ENCODE measurements at places on chromosomes 3 and 15.
A peak's percentile ranks its signal among the peaks of the same experiment; 100 is the strongest.

DNA sequence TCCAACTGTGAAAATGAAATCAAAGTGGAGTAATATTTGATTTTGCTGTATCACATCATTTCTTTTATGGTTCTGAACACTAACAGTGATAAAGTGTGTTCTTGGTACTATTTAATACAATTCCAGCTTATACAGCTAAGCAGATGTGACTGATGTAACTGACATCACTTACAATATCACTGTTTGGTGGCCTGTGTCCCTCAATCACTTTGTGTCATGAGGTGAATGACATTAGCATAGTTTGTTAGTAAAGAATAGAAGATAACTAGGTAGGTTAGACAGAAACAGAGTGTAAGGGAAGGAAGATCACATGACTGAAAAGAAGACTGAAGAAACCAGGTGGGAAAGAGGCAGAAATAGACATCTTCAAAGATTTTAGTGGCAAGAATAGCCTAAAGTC lies 138.7 kb downstream of the AQP9 start:
- DNase-seq: no peak

DNA sequence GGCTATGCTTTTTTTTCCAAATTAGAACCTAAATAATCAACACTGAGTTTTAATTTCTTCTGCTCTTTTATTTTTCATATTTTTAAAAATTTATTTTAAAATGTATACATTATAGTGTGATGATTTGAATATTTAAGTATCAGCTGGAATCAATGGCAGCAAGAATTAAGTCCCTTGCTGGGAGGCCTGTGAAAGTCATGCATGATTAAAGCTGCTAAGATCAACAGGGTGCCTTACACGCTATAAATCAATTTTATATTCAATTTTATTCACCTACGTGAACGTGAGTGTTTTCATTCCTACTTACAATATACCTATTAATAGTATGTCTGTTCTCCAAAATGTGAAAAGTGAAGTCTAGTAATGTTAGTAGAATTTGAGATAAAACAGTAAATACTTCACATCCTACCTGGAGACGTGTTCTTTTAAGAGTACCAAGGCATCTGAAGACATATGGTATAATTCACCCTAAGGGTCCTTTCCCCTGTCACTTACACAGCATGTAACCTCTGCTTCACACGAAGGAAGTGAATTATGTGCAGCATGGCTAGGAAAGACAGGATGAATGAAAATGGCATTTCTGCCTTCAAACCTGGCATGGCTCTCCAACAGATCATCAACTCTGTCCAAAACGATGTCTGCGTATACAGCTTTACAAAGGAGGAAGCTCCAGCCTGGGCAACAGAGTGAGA lies 640.4 kb upstream of the ROBO1 start:
- no peak for DNase-seq

DNA sequence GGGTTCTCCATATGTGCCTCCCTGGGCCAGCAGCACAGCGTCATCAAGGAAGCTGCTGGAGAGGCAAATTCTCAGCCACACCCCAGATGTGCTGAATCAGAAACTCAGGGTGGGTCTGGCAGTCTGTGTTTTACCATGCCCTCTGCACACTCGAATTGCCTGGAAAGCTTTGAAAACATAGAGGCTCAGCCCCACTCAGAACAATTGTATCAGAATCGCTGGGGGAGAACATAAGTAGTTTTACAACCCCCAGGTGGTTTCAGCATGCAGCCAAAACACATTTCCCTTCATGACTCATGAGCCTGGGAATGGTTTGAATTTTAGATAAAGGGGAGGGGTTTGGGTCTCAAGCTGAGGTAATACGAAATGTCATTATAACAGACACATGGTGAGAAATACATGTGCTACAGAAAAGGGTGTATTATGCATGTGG lies 9.6 kb downstream of the TGM4 start:
- DNase-seq: peak; percentile 99

GRCh38 chr15:70251246-70251990 lies 153.7 kb upstream of the TLE3 start:
- DNase-seq: no peak

GRCh38 chr3:197881270-197881969 lies 68.6 kb upstream of the RPL35A start:
- DNase-seq: no peak

DNA sequence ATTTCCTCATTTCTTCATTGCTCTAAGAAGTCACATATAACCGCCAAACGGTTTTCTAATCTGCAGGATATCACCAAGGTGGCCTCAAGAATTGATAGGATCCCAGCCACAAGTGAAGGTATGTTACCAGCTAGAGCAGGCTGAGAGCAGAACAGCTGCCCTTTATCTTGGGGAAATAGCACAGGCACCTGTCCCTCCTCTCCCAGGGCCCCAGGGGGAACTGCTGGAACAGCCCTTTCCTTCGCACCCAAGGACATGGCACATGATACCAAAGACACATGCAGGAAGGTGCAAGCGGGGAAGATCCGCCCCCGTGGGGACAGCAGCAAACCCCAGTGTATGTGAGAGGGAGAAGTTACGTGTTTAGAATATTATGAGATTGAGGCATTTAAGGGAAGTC lies 35.3 kb downstream of the HOMER2 start:
- DNase-seq: no peak

- DNase-seq: no peak
These were observed 172.0 kb downstream of the VPS13C start for GRCh38 chr15:61888074-61888780.

- DNase-seq: no peak
These were observed 88.3 kb upstream of the UBE3A start for GRCh38 chr15:25527118-25527517.

DNA sequence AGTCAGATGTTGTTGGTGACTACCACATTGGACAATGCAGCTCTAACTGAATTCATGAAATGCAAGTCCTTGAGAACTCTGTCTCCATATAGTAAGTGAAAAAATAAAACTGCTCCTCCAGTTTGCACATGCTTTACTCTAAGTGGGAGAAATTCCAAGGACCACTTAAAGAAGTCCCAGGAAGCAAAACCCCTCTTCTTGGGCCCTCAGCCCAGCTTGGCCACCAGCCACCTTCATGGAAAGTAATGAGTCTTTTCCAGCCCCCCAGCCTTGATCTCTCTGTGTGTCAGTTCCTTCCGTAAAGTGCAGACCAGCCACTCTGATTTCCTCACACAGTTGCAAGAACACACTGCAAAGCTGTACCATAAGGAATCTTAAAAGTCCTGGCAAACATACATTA lies 34.5 kb downstream of the DAPK2 start:
- no peak for DNase-seq

- no peak for DNase-seq
These were observed 75.3 kb downstream of the NCEH1 start for GRCh38 chr3:172635588-172635987.

GRCh38 chr3:127107002-127107401 lies 85.9 kb upstream of the PRR23E start:
- DNase-seq: no peak

- DNase-seq: peak; percentile 39
These were observed 1035.9 kb downstream of the PLOD2 start for GRCh38 chr3:145124900-145125678.

GRCh38 chr3:120470870-120471269 lies 20.1 kb upstream of the FSTL1 start:
- DNase-seq: no peak

DNA sequence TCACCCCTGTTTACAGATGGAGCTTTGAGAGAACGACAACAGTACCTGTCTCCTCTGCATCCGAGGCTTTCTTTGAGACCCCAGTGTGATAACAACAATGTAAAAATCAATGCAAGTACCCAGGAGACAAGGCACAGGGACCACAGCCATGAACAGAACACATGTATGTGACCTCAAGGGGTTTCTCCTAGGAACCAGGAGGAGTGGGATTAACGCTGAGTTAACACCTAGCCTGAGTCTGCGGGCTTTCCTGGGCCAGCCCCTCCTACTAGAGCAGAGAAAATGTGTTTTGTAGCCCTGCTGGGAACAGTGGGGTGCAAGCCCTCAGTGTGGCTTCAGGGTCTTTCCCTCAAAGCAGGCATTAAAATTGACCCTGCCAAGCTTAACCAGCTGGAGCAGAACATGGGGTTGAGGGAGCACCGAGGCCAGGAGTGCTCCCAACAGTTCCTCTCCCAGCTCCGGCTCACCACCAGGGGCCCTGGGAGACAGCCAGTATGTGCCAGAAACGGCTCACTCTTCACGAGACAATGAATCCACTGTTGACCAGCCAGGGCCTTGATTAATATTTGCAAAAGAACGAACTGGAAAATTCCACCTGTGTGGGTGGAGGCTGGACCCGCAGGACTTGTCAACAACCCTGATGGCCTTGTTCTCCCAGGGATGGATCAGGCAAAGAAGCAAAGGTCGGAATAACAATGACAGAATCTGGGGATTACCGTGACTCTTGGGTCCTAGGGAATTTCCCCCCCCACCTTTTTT lies 3.6 kb downstream of the CHDH start:
- no peak for DNase-seq

- no peak for DNase-seq
These were observed 123.8 kb upstream of the CMC1 start for GRCh38 chr3:28117598-28117997.

- DNase-seq: peak; percentile 9
These were observed 73.2 kb downstream of the CHDH start for GRCh38 chr3:53773021-53773436.

GRCh38 chr15:63243776-63244175 lies 33.6 kb upstream of the APH1B start:
- DNase-seq: no peak

DNA sequence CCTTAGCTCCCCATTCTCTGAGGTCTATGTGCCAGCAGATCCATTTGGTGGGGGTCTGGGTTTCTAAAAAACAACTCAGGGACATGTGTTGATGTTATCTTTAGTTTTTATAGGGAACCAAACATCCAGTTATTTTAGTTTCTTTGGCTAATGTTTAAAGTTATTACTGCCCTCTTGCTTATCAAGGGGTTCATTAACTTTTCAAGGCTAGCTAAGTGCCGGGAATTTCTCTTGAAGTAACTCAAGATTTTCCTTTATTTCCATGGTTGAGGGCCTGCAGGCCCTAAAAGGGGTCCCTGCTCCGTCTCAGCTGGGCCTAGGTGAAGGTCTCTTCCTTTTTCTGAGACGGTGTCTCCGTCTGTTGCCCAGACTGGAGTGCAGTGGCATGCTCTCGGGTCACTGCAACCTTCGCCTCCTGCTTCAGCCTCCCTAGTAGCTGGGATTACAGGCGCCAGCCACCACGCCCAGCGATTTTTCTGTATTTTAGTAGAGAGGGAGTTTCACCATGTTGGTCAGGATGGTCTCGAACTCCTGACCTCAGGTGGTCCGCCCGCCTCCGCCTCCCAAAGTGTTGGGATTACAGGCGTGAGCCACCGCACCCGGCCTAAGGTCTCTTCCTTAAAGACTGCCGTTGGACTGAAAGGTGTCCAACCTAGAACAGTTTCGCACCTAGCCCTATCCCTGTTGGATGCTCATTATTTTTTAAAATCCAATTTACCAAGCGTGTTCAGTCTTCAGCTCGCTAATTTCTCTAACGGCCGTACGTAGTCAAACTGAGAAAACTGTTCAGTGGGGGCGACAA lies 1.3 kb upstream of the OXSR1 start:
- DNase-seq: no peak

DNA sequence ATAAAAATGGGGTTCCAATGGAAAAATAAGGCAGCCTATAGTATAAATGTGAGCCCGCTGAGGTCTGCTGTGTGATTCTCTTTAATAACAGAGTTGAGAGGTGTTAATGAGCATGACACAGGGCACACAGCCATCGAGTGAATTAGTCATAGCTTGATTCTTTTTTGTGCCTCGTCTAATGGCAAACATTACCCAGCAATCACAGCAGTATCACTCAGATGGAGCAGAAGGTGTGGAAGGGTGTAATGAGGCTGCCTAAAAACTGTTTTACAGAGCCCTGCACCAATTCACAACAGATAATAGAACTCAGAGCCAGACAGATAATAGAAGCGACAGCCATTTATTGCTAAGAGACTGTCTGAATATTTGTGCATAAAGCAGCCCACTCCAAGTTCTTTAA lies 178.6 kb upstream of the TPRG1 start:
- no peak for DNase-seq

DNA sequence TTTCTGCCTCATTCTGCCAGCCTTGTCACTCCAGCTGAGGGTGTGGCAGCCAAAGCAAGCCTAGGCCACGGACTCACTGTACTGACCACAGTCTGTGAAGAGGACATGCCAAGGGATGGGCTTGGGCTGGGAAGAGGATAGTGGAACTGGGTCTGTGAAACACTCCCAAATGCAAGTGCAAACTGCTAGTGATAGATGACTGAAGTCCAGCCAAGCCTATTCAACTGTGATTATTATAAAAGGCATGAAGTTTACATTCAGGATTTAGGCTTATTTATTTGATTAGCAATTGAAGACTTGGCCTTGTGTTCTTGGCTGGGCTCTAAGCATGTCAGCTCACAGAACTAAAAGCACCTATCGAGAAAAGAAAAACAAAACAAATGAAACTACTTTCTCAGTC lies 84.9 kb upstream of the UBE2E1 start:
- no peak for DNase-seq

DNA sequence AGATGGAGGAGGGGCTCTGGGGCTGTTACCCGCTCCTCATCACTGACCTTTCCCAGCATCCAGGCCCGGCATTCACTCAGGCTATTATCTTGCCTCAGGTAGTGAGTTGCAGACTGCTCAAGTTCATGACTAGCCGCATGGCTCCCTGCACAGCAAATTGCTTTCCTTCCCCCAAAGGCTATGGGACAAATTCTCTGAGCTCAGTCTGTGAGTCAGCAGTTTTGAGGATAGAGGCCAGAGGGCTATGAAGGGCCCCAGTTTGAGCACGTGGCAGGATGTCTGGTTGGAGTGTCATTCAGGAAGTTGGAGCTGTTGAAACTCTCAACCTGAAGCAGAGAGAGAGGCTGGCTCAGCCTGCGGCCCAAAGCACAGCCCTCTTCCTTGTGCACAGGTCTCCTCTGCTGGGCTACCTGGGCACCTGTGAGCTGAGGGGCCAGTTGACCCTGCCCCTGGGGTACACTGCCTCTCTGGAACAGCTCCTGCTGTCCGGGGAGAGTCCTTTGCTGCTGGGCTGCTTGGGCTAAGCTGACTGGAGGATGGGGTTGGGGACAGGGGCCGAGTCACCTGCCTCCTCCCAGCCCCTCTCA lies 7.9 kb downstream of the FAH start:
- no peak for DNase-seq

DNA sequence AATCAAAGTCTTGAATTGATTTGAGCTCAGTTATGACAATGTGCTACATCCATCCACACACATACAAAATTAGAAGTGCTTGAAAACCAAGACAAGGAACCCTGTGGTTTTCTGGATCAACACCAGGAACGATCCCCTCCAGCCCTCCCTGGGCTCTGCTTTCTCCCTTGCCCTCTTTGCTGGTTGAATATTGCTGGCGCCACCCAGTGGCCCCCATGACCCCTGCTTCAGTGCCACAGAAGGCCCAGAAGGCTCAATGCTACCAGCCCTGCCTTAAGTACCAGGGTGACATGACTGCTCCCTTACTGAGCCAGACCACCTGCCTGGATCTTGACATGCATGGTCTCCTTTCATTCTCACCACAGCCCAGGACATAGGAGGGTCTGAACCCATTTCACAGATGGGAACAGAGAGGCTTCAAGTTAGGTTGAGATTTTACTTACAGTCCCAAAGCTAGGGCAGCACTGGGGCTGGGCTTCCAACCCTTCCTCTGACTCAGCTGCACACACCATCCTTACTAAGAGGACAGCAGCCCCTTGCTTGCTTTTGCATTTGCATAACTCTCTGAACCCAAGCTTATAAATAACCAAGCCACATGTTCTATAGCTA lies 15.0 kb downstream of the IL12A start:
- no peak for DNase-seq

- DNase-seq: no peak
These were observed 86.9 kb upstream of the HERC1 start for GRCh38 chr15:63920504-63921175.
